ENCODE measurements at places on chromosomes 12 and 14.

GRCh38 chr12:25692115-25693035 lies 139.3 kb upstream of the LMNTD1 start:
- DNase-seq, result no peak

- DNase-seq, result no peak
These were observed 5.4 kb downstream of the SERPINA1 start for GRCh38 chr14:94382716-94383596.

DNA sequence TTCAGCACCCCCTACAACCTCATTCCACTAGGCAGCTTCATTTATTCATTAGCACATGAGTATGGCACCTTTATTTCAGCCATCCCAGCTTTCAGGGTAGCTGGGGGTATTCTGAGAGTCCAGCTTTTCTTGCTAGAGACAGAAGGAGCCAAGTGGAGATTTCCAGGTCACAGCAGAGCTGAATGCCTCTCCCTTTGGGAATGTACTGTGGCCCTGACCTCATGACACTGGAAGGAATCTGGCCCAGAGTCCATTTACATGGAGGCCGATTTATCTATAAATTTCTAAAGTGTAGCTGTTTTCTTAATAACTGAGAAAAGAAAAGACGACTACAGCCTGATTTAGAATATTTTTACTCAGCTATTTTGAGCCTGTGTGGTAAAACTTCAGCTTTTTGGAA lies 47.2 kb upstream of the JDP2 start:
- DNase-seq, result no peak

GRCh38 chr14:23021434-23021833 lies 11.5 kb upstream of the C14orf93 start:
- no peak for DNase-seq

DNA sequence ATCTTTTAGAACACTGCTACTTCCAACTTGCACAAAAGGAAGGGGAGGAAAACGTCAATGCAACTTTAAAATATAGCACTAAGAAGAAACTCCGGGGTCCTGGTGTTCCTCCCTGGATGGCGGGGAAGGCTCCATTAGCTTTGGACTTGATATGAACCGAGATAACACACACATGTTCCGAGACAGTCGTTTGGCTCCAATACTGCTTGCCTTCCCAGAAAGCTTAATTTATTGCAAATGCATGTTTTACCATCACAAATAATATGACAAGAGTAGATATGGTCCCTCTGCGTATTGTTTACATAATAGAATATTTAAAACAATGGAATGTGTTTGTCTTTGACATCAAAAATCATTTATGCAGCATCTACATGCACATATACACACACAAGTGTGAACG lies 87.6 kb upstream of the CLMN start:
- no peak for DNase-seq

GRCh38 chr12:57754411-57755193 lies at the start of gene MARCHF9:
MARCHF9 (plus strand) TSS chr12:57755103; CDS start chr12:57755529, 426 bp downstream.
- no peak for DNase-seq

DNA sequence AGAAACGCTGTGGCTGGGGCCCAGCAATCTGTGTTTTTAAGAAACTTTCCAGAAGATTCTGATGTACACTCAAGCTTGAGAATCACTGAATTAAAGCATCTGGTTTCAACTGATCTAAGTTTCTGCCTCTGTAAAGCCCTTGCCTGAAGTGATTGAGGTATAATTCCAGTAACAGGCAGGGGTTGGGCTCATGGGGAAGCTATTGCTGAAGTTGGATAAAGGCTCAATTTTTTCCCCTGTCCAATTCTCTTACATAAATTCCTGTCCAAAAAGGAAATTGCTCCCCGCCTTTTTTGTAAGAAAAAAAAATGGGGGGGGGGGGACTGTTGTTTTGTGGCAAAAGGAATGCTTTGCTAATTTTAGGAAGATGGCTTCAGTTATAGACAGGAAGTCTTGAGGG lies 337.4 kb downstream of the NUAK1 start:
- DNase-seq, result no peak

DNA sequence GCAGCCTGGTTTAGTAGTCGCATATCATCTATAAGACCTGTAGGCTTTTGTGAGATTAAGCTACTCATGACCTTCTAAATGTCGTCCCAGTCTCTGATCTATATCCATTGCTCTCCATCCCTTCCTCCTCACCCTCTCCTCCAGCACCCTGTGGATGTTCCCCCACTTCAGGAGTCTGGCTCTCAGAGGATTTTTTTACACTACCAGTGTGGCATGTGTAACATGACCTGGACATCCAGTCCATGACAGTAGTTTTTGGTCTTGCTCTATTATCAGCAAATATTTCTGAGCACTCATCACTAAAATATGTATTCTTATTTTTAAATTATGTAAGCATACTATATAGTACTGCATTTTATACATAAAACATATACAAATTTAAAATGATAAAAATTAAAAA lies 142.1 kb downstream of the DYRK2 start:
- no peak for DNase-seq

DNA sequence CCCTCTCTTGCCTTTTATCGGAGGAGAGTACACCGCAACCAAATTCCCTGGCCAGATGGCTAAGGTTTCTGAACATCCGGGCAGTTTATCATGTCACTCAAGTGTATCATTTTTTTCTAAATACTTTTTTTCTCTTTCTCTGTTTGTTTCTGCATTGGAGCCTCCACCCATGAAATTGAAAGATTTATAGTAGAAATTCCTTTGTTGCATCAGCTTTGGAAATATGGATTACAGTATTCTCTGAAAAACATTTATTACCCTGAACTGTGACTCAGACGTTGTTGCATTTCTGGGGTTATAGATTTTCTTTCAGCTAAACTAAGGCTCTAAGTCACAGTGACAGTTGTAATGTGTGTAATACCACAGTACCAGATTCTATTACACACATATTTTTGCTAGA lies 187.0 kb downstream of the SPTSSA start:
- no peak for DNase-seq

GRCh38 chr12:96099986-96100385 lies 64.6 kb upstream of the LTA4H start:
- DNase-seq, result no peak

- DNase-seq, result no peak
These were observed 30.9 kb upstream of the KLRF1 start for GRCh38 chr12:9796346-9796745.

DNA sequence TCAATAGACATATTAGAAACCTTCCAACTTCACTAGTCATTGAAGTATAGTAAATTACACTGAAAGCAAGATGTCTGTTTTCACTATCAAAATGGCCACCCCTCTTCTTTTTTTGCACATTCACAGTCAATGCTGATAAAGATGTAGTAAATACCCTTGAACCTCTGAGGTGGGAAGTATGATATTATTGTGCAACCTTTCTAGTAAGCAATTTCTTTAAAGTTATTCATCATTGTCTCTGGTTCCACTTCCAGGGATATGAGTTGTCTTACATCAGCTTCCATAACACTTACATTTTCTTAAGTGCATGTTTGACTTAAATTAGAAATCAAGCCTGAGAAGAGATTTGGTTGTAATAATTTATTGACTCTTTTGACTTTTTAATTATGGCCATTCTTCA lies 453.9 kb upstream of the MGAT4C start:
- DNase-seq, result no peak

DNA sequence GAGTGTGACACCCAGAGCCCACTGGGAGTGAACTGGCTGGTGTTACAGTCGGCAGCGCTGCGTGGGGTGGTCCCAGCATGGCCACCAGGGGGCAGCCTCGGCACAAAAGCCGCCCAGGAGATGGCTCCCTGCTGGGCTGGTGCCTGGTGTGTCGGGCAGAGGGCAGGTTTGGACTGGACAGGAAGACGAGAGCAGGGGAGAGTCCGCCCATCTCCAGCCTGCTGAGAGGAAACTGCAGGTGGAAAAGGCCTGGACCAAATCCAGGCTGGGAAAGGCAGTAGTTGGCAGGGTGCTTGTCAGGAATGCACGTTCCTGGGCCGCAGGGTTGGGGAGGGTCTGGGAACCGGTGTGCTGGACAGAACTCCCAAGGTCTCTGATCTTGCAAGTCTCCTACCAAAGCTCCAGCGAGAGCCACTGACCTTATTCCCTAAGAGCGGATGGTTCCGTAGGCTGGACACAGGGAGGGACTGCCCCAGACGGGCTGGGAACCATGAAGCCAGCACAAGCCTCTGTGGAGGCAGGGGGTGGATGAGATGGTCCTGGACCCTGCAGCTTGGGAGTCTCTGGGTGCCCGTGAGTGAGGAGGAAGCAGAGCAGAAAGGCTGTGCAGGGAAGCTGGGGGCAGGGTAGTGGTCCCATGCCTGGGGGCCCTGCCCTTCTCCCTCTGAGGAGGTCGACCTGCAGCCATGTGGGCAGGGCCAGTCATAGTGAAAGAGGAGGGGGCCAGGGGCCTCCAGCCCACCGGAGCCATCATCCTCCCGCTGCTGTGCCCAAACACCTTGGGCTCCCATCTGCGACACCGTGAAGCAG lies 1.8 kb downstream of the AHNAK2 start:
- DNase-seq, result peak; percentile 46

GRCh38 chr14:95025218-95025617 lies 132.1 kb downstream of the DICER1 start:
- no peak for DNase-seq

GRCh38 chr12:49043856-49044258 lies 16.7 kb downstream of the KMT2D start:
- no peak for DNase-seq

DNA sequence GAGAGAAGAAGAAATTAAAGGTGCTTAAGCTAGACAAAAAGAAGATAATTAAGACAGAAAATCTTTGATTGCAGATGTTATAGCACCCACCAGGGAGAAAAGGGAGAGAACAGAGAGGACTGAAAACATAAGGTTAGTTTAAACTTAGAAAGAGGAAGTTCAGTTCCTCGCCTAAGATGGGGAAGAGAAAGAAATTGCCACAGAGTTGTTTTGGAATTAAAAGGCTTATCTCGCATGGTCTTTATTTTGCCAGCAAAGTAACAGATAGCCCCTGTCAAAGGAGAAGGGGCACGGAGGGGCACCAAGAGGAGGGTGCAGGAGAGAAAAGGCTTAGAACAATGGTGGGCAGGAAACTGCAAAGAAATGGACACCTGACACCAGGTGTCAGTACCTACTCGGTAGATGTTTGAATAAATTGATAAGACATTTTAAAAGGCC lies 17.8 kb upstream of the OXA1L start:
- no peak for DNase-seq

DNA sequence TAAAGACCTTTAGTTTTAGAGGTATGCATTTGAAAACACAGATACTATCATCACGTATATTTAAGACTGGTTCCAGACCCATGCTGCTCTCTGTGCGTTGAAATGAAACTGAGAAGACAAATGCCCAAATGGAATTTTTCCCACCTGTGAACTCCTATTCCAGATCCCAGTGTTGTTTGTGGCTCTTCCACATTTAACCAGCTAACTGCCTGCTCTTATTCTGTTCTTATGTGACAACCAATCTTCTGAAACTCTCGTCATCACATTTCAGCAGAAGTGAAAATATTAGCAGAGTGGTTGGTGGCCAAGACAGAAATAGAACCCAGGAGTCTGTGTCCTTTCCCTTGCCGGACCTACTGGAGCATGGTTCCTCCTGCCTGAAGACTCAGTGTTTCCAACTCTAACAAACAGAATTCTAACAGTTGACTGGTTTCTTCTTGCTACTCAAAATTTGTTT lies 460.2 kb downstream of the RAD51B start:
- no peak for DNase-seq

- no peak for DNase-seq
These were observed 468.4 kb upstream of the STXBP6 start for GRCh38 chr14:25518364-25518763.

DNA sequence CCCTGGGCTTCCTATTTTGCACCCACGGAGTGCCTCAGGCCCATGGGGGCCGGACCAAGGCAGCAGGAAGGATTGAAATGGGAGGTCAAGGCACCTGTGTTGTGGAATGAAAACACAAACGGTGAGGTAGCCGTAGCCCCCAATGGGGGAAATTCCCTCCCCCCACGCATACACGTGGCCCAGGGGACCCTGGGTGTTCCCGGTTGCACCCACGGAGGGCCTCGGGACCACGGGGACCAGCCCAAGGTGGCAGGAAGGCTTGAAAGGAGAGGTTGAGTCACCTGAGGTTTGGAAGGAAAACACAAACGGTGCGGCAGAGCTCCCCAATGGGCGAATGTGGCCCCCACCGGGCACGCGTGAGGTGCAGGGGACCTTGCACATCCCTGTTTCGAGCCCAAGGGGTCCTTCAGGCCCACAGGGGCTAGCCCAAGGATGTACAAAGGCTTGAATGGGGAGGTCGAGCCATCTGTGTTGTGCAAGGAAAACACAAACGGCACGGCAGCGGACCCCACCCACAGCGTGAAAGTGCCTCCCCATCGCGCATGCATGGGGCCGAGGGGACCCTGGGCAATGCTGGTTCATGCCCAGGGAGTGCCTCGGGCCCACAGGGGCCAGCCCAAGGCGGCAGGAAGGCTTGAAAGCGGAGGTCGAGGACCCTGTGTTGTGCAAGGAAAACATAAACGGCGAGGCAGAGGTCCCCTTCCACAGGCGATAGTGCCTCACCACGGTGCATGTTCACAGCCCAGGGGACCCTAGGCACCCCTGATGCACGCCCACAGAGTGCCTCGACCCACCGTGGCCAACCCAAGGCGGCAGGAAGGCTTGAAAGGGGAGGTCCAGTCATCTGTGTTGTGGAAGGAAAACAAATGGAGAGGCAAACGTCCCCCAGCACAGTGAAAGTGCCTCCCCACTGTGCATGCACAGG lies 376.7 kb downstream of the ALG10 start:
- DNase-seq, result no peak

- DNase-seq, result no peak
These were observed 221.7 kb upstream of the NAV3 start for GRCh38 chr12:77609016-77609415.

DNA sequence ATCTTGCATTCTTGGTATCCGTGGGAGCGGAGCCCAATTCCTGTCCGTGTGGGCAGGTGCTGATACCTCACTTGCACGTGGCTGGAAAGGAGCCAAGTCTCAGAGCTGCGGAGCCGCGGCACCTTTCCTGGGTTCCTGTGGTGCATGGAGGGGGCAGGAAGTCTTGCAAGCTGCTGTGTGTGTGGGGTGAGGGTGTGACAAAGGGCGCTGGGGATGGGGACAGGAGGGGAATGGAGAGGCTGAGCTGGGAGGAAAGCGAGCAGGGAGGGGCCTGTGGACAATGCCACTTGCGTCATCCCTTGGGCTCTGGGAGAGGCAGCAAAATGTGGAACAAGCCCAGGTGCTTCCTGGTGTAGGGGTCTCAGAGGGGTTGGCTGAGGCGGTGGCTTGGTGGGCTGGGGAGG lies 86.7 kb downstream of the CALM1 start:
- no peak for DNase-seq

DNA sequence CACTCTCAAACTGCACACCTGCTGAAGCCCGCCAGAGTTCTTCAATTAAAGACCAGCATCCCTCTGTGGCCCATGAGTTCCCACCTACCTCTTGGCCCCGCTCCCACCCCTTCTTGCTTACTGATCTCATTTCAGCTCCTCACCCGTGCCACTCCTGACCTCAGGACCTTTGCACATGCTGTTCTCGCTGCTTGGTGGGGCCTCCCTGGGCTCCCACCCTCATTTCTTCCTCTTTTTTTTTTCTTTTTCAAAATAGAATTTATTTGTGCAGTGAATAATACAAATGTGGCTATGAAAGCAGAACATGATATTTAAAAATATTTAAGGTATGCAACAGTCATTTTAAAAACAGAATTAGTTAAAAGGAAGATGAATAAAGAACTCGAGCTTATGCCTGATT lies 8.5 kb upstream of the SERPINA9 start:
- DNase-seq, result no peak

GRCh38 chr12:69024907-69025306 lies 91.9 kb upstream of the CPM start:
- no peak for DNase-seq

Data from AG04450 (cell line).